Karpas-422 (cell line): ENCODE measurements at places on chromosomes 1 and 21.

DNA sequence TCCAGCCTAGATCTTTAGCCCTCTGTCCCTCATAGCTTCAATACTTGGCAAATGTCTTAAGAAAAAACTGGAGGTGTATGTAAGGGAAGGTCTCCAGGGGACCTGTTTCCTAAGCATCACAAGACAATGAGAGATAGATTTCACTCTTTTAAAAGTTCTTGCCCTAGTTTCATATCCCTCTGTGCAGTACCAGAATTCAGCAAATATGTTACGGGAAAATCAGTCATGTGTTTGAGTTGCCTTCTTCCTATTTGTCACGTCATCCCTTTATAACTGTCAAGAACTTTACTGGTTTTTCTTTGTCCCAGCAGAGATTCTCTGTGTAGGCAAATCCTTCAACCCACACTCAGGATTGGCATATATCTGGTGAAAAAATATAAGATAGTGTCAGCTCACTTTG, 32.3 kb downstream of the DNASE2B start:
- DNase-seq, result no peak

- DNase-seq, result no peak
Observed at GRCh38 chr1:247419336-247419735, 3.4 kb downstream of the NLRP3 start.

GRCh38 chr1:223330466-223330865, 33.5 kb downstream of the SUSD4 start:
- DNase-seq, result no peak

DNA sequence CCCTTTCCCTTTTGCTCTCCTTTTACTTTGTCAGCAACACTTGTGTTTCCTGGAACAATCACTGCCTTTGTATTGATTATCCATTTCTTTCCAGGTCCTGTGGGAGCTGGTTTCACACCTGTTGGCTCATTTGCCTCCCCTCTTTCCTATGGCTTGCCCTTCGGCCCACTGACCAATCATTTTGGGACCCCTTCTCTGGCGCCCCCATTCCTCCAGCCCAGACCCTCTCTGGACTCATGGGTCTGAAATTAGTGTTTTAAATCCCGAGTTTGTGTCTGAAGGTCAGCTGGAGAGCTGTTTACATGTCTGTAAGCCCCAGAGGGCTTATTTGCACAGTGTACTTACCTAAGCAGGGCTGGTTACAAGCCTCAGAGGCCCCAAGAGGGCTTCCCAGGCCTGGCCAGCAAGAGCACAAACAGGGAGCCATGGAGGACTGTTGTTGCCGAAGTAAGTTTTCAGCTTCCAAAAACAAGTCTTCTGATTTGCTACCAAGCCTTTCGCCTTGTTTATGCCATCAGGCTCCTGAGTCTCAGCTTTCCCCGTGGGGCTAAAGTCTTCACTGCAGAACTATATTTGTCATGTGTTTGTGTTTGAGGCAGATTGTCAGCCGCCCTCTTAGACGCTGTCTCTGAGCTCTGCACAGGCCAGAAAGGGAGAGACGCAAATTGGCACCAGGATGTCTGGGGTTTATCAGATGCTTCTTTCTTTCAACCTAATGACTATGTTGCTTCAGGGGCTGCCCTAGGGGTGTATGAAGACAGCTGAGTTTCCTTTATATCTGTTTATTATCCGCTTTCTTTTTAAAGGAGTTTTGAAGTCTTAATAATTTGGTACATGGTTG, 93.0 kb downstream of the ATP1A1 start:
- no peak for DNase-seq

GRCh38 chr1:180542113-180542837, 16.5 kb upstream of the OVAAL start:
- DNase-seq, result no peak

- no peak for DNase-seq
Observed at GRCh38 chr1:116733476-116734365, 20.5 kb upstream of the CD2 start.
